ENCODE measurements at places on chromosomes 3 and 15.
A peak's percentile ranks its signal among the peaks of the same experiment; 100 is the strongest.

DNA sequence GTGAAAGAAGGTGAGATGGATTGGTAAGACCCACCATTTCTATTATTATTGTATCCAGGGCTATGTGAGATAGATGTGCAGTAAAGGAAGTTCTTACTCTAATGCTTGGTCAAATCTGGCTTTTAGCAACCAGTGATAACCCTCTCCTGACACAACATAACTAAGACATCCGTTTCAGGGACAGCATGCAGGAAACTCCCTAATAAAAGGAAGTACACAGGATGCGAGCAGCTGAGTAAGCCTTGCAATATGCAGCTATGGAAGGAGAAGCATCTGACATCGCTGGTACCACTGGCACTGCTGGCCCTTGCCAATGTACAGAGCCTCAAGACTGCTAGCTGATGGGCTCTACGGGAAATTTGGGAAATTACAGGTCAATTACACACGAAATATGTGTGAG is 662.3 kb downstream of the NR2F2 start:
- DNase-seq: no peak

GRCh38 chr3:100455841-100456550 is 36.4 kb upstream of the TMEM45A start:
- DNase-seq: no peak

- no peak for DNase-seq
Observed at GRCh38 chr15:44566155-44566540, 29.2 kb downstream of the EIF3J start.

GRCh38 chr3:15638193-15638890 is 36.8 kb downstream of the BTD start:
- DNase-seq: no peak

- DNase-seq: no peak
Observed at GRCh38 chr3:4447295-4447999, 19.6 kb downstream of the SUMF1 start.

DNA sequence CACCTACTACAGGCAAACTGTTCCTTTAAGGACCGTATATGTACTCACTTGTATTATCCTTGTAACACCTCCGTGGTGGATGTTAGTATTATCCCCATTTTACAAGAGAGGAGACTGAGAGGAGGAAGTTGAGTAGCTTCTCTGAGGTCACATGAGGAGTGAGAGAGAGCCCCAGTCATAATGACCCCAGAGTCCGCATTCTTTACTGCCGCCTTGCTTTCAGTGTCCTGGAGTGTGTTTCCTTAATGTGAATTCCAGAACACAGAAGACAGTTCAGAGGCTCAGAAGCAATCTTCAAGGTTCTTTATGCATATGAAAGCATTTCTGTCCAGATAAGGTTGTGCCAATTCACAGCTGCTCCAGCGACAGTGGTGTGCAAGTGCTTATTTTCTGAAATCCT is 199.2 kb downstream of the CACNA2D3 start:
- DNase-seq: no peak

GRCh38 chr3:99929745-99930139 is 112.1 kb downstream of the CMSS1 start:
- DNase-seq: no peak

DNA sequence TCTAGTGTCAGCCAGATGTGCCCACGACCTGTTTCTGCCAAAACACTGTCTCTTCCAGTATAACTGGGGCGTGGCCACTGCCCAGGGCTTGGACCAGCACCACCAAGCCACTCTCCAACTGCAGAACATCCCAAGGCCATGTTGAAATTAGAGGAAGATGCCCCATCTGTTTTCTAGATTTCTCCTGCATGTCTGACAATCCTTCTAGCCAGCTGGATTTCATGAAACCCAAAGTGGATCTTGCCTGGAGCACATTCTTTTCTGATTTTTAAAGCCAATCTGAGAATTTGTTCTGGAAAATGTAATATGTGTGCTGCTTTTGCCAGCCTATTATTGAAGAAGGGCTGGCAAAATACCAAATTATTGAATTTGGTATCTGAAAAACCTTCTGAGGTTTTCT is 182.5 kb downstream of the SLCO3A1 start:
- DNase-seq: no peak

DNA sequence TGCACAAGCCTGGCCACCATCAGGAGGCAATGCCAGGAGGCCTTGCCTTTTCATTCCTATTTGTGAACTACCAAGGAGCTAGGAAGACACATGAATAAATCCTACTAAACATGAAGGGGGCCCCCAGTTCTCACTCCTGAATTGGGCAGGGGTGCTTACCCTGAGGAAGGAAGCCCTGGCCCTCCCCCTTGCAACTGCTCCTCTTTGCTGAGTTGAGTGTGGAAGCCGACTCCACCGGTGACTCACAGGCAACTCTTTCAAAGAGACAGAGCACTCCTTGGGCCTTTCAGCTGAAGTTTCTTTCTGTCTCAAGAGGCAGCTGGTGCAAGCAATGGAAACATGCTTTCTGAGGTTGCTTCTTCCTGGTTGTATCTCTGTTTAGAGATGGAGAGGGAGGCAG is 1.7 kb downstream of the GABRG3 start:
- DNase-seq: no peak

DNA sequence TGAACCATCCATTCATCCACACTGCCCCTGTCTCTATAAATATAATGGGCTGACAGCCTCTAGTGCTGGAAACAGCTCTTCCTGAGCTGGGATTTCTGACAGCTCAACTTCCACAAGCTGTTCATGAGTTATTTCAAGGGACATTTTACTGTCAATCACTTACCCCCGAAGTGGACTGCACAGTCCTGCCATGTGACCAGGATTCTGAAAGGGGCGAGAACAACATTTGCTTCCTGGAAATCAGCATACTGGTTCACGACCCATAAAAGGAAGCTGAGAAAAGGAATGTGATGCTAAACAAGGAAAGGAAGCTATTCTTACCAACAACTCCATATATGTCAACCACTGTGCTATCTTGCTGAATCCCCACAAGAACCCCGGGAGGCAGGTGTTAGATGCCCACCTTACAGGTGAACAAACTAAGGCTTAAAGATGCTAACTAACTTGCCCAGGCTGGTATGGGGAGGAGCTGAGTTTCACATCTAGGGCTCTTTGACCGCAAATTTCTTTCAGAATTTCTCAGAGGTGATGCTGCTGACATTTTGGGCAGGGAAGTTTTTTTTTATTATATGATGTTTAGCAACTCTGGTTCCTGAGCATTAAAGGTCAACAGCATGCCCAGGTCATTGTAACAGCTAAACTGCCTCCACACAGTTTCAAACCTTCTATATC is 16.5 kb upstream of the REC114 start:
- no peak for DNase-seq

GRCh38 chr3:18238746-18239331 is 186.3 kb downstream of the SATB1 start:
- no peak for DNase-seq

DNA sequence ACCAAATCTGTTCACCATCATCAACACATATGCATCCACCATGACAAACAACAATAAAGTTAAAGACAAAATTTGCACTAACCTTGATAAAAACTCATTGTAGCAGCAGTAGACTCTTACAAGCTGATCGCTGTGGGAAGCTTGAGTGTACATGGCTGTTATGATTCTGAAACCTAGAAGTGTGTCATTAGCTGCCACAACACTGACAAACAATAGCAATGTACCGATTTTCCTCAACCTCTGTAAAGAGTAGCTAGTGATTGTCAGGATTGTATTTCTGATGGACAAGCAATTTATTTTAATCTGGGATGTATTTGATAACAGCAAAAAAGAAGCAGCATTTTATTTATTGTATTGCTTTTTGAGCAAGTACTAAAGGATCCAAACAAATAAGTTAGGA is 1357.7 kb downstream of the ROBO1 start:
- no peak for DNase-seq

DNA sequence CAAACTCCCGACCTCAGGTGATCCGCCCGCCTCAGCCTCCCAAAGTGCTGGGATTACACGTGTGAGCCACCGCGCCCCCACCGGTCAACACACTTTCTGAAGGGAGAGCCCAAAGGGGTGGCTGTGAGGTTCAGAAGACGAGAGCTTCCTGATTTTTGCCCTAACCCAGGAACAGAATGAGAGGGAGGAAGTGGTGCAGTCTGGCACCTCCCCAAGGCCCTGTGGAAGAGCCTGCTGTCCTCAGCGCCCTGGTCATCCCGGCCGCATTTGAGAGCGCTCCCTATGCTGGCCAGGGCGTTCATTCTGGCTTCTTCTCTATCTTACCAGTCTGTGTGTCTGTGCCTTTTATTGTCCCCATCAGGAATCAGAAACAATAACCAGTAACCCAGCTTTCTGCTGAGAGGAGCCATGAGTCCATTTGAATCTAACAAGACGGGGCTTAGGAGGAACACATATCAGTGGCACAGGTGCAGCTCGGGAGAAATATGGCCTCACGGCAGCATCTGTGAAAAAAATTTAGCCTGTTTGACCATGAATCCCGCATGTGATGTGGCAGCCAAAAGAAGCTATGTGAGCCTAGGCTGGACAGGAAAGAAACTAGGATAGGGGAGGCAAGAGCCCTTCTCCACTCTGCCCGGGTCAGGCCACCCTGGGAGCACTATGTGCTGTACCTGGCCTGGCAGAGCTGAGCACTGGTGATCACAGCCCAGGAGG is 12.9 kb downstream of the BDH1 start:
- DNase-seq: no peak

- DNase-seq: no peak
Observed at GRCh38 chr3:148906667-148907066, 41.6 kb downstream of the CPA3 start.

DNA sequence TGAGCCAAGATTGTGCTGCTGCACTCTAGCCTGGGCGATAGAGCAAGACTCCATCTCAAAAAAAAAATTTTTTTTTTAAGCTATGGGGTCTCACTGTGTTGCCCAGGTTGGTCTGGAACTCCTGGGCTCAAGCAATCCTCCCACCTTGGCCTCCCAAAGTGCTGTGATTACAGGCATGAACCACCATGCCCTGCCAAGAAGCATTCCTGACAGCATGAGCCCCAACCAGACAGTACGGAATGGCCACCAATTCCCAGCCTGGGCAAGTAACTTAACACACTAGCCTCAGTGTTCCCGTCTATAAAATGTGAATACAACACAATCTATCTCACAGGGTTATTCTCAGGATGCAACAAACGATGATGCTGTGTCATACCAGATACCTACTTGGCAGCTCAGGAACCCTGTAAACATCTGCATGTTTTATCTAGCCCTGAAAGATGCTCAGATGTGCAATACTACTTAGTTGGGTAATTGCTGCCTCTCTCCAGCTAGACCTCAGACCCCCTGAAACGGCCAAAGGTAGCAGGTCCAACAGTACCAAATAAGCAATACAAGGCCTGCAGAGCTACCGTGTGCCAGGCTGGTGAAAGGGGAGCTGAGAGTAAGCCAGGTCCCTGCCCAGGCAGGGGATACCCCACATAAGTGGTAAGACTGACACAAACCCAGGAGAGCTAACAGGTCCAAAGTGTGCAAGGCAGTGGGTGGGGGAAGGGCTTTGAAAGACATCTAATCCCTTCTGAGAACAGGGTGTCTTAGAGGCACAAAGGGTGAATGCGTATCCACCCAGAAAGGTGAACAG is 1.9 kb downstream of the TKT start:
- DNase-seq: no peak

DNA sequence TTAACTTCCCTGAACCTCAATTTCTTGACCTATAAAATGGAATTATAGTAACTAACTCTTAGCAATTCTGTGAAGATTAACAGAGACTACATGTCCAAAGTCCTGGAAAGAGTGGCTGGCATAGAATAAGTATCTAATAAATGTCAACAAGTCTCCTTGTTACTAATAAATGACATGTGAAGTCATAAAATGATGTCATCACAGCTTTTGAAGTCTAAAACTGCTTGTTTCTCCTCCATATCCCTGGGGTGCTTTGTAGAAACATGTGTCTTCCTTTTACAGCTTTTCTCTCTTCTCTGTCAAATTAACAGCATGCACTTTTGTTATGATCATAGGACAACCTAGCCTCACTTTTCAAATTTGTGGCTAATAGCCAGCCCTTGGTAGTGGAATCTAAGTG is 510.2 kb downstream of the NTRK3 start:
- DNase-seq: no peak

DNA sequence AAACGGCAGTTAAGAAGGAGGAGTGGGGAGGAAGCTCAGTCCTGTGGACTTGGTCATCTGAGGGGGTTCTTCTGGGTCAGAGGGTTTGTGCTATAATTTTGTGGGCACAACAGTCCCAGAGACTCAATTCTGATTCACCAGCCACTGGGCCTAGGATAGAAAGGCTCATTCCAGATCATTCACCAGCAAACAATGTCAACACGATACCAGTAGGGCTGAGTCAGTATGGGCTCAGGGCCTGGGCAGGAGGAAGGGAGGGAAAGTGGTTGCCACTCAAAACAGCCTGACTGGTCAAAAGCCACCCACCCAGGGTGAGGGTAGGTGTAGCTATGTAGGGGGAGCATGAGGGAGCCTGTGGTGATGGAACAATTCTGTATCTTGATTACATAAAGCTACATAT is 86.9 kb upstream of the MEX3B start:
- DNase-seq: peak; percentile 40

- DNase-seq: no peak
Observed at GRCh38 chr15:67185621-67186225, 68.7 kb downstream of the AAGAB start.

DNA sequence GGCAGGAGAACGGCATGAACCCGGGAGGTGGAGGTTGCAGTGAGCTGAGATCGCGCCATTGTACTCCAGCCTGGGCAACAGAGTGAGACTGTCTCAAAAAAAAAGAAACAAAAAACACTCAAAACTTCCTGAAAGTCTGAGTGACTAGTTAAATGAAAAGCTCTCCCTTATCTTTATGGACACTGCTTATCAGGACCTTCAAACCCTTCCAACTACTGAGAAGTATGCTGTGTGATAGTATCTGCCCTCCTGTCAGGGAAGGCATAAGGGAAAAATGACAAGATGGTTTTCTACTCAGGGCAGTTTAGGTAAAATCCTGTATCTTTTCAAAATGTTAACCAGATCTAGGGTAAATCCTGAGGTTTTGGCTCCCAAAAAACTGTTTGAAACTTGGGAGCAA is 21.8 kb downstream of the EMC7 start:
- DNase-seq: no peak

- no peak for DNase-seq
Observed at GRCh38 chr3:25661694-25662437, 2.8 kb downstream of the TOP2B start.

DNA sequence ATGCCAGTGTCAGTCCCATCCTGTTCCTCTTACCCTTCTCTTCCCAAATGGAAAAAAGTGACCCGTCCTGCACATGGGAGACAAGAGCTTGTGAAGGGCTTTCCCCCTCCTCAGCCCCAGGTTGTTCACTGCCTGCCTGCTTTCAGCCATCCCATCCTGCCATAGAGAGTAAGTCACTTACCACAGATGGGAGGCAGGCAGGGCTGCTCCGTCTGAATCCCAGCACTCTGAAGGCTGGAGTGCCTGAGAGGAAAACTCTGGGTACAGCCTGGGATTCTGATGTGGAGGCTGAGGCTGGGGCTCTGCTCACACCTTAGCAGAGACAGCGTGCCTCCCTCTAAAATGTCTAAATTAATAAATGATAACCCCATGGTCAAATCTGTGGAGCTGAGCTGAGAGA is 14.8 kb downstream of the CPNE4 start:
- no peak for DNase-seq
